T-helper 1 cell (primary cell): ENCODE measurements at places on chromosomes 12 and 14.

GRCh38 chr14:55699131-55700057 lies 119.4 kb downstream of the KTN1 start:
- no peak for DNase-seq

DNA sequence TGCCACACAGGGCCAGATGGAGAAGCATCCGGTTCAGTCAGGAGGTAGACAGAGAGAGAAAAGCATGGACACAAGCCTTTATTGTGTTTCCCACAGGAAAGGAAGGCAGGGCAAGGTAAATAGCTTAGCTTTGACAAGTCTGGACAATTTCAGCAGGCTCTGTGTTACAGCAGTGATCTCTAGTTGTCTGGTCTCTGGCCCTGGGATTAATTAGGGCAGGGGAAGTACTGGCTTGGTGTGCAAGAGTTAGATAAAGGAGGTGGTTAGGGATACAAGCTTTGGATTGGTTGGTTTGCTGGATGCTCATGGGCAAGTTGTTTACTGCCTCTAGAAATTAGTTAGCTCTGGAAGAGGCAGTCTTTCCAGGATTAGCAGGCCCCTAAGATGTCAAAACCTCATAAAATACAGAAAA lies 15.1 kb upstream of the NGDN start:
- no peak for DNase-seq

DNA sequence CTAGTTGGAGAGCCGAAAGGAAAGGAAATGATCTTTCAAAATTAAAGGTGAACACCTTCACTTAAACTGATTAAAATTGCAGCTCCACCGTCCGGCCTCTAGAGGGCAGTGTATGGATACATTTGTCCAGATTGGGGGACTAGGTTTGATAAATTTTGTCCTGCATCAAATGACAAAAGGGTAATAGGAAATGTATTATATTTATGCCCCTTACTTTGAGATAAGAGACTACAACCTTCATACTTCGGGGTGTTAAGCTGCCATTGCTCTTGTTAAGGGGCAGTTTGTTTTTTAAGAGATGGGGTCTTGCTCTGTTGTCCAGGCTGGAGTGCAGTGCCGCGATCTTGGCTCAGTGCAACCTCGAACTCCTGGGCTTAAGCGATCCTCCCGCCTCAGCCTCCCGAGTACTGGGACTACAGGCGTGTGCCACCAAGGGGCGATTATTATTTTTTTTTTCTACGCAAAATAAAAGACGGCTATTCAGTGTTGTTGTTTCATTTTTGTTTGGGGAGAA lies 818 bp upstream of the SUOX start:
- DNase-seq = peak; percentile 62

- DNase-seq = no peak
Observed at GRCh38 chr12:57893431-57894353, 47.2 kb upstream of the CTDSP2 start.

DNA sequence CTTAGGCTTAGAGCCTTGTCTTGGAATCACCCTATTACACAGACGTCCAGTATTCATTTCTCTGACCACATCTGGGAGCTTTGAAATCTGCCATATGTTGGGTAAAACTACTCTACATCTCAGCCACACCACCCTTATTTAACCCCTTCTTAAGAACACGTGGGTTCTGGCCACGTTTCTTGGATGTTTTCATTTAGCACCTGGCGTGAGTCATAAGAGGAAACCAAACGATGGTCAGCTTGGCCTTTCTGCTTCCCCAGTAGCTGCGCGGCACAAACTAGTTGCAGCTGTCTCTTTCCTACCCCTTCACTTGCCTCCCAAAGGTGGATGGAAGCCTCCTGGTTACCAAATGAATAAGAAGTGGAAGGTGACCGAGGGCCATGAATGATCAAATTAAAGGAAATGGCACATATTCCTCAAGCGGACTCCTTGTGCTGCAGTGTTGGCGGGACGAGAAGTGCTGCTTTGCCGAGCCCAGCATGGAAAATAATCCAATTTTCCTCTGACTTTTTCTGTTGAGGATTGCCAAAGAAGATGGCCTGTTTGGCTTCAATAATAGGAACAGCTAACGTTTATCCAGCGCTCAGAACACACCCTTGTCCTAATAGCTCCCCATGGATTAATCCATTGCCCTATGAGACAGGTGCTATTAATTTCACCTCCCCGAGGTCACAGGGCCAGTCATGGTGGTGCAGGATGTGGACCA lies 154.1 kb downstream of the ZNF664 start:
- DNase-seq = no peak

- DNase-seq = no peak
Observed at GRCh38 chr14:90572441-90573150, 175.8 kb downstream of the CALM1 start.

GRCh38 chr14:76349993-76350392 lies 25.9 kb upstream of the ESRRB start:
- DNase-seq = no peak

GRCh38 chr14:104697892-104698583 lies 8.6 kb downstream of the INF2 start:
- no peak for DNase-seq

GRCh38 chr12:6226002-6226678 lies 25.9 kb downstream of the CD9 start:
- DNase-seq = no peak

DNA sequence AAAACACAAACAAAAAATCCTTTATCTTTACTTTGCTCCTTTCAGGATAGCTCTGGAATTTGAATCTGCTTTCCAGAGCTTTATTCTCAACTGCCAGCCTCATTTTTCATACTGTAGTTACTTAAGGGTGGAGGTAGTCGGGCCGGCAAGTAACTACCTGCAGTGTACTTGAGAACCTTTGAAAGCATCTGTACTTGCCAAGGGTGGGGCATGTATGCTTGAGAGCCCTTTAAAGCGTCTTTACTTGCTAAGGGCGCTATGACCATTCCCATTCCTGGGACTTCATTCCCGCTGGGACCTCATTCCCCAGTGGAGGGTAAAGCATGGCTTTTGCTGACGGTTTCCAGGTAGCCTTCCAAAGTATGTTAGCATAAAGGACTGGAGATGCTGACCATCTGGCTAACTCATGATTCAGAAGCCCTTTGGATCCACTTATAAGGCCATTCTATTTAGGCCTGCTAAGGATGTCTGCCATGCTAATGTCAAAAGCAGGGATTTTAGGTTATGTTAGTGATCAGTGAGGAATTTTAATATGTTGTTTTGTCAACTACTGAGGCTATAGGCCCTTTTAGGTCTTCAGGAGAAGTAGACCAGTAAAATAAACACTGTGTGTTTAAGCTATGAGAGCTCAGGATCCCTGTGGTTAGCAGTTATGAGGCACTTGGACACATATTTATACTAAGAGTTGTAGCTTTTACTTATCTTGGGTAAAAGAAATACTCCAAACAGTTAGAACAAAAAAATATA lies 74.9 kb downstream of the CRADD start:
- no peak for DNase-seq

GRCh38 chr12:91178139-91178561 lies 4.5 kb downstream of the DCN start:
- DNase-seq = no peak

DNA sequence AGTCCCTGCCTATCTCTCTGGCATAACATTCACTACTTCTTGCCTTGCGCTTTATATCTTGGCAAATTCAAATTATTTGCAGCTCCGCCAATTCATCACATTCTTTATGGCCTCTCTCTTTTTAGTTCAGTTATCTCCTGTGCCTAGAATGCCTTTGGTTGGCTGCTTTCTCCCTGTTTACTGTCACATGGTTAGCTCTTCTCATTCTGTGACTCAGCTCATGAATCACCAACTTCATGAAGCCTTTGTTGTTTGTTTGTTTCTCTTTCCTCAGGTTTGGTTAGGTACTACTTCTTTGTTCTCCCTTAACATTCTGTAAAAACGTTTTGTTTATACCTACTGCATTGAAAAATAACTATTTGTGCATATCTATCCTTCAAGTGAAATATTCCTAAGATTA lies 376.5 kb upstream of the GARIN6 start:
- DNase-seq = no peak

DNA sequence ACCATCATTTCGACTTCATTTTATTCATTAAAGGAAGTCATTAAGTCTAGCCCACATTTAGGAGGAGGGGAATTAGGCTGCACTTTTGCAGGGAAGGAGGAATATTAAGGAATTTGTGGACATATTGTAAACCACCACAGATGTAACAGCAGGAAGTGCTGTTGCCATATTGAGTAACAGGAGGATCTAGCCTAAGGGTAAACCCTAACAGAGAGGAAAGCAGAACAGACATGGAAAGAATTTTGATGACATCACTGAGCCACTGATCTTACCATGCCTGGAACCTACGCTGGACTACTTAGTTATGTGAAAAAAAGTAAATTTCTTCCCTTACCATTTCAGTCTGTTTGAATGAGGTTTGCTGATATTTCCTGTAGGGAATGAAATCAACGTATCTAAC lies 100.7 kb upstream of the ATF7IP start:
- DNase-seq = no peak
